ENCODE measurements at places on chromosomes 16 and 17. TPM values are rescaled to one million over a fixed set of nuclear protein-coding genes. Genes with fewer than 3 reads are reported as not detected.
A peak's percentile ranks its signal among the peaks of the same experiment; 100 is the strongest.

ASIC2 gene
- polyA plus RNA-seq = 9.3 TPM

DOK4 gene
- polyA plus RNA-seq = 113 TPM

TBC1D3 gene
- polyA plus RNA-seq = not detected

KRTAP9-8 gene
- not detected for polyA plus RNA-seq

CCL5 gene
- 8.3 TPM for polyA plus RNA-seq

CRYM gene
- 4.0 TPM for polyA plus RNA-seq

NLRC5 gene
- 11.1 TPM for polyA plus RNA-seq

RGS11 gene
- 6.6 TPM for polyA plus RNA-seq

TMEM94 gene
- polyA plus RNA-seq = 56.7 TPM

ATP2A1 gene
- 4.1 TPM for polyA plus RNA-seq

USP43 gene
- 4.7 TPM for polyA plus RNA-seq

DNA sequence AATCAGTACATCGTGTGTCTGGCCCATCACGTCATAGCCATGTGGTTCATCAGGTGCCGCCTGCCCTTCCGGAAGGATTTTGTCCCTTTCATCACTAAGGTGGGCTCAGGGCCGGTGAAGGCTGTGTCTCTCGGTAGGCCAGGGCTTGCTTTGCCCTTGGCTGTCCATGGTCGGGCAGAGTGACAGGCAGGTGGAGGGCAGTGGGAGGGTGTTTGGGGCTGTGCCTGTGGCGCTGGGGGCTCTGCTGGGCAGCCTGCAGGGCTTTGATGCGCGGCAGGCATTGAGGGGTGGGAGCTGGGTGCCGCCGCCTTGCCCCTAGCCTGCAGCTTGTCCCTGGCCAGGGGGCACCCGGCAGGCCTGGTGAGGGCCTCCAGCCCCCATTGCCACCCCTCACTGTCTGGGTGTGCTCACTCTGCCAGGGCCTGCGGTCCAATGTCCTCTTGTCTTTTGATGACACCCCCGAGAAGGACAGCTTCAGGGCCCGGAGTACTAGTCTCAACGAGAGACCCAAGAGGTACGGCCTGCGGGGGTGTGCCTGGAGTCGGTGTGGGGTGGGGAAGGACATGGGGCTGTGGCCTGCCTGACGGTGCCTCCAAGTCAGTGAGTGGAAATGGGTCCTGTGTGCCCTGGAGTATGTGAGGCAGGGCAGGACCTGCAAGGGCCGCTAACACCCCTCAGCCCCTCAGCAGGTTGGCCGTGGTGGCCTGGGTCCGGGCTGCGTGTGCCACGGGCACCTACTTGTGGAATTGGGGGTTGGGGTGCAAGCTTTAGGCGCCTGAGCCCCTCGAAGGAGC lies 28.5 kb downstream of the TSC2 start:
- DNase-seq = no peak

- DNase-seq = no peak
Observed at GRCh38 chr17:29032857-29033197, 10.1 kb upstream of the PIPOX start.

- DNase-seq = no peak
Observed at GRCh38 chr16:30745082-30745481, 3.1 kb upstream of the PHKG2 start.

GRCh38 chr16:84822990-84823389 lies 3.2 kb downstream of the CRISPLD2 start:
- no peak for DNase-seq

DNA sequence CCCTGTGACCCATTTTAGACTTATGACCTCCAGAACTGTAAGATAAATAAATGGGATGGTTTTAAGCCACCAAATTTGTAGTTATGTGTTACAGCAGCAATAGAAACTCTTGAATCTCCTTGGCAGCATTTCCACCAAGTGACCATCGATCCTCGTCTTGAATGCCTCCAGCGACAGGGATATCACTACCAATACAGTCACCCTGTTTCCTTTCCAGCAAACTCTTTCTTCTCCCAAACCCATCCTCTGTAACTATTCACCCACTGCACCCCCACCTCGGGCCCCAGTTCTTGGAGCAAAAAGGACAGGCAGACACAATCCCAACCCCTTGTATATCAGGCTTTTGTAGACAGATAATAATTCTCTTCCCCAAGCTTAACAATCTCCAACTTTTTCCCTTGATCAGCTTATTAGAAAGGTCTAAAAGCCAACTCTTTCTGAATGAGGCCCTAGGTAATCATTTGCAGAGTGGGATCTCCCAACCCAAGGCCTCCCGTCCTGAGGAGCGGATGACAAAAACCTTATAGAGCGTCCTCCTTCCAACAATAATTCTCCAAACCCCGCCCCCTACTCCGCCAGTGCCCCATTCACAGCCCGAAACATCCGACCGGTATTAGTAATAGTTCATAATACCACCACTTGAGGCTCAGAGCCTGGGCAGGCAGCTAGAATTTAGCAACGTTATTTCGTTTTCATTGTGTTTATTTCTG lies 14.7 kb upstream of the PLLP start:
- DNase-seq = peak; percentile 74

GRCh38 chr16:10820546-10820945 lies 2.0 kb upstream of the TVP23A start:
- DNase-seq = no peak

- DNase-seq = peak; percentile 78
Observed at GRCh38 chr16:68756239-68756915, 19.3 kb downstream of the CDH1 start.

DNA sequence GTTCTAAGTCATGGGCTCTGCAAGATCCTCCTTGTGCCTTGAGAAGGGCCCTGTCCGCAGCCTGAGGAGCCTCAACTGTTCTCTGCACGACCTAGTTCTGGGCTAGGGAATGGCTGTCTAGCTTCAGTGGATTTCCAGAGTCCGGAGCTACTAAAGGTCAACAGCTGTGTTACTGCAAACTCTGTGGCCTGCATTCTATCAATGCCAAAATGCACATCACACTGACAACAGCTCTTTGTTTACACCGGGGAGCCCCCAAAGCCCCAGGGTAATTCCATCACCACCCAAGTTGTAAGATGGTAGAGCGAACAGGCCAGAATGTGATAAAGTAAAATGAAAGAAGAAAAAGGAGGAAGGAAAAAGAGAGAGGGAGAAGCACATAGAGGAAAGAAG lies 610.2 kb downstream of the MAF start:
- DNase-seq = no peak

DNA sequence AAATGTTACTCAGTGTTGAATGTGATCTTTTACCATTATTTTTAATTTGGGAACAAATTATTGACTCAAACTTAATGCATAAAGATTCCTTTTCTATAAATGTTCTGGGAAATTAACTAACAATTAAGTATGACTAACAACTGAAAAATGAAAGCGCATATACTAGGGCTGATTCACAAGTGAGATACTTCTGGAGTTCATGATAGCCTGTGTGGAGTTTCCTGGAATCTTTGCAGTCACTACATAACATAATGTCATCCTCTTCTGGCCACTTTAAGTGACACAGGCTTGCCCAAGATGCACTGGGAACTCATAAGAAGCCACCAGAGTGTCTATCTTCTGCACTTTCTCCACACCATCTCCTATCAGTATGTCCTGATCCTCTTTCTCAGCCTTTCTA lies 450.3 kb upstream of the CDH11 start:
- DNase-seq = no peak

DNA sequence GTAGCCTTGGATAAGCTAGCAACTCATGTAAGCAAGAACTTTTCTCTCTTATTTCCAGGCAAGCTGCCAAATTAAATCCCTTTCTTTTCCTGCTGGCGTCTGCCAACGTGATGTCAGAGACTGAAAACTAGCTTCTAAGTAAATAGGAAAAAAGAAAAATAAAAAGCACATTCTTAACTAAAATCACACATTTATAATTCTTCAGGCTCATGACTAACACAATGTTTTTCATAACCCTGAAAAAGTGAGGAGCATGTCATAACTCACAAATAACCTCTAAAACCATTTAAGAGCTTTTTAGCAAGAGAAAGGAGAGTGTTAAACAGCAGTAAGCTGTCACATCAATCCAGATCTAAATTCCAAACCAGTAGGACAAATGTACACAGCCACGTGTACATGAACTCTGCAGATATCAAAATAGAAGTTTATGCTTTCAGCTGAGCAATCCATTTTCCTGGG lies 110.0 kb downstream of the N4BP1 start:
- peak; percentile 58 for DNase-seq

- no peak for DNase-seq
Observed at GRCh38 chr17:57578608-57579225, 166.4 kb downstream of the CCDC182 start.

DNA sequence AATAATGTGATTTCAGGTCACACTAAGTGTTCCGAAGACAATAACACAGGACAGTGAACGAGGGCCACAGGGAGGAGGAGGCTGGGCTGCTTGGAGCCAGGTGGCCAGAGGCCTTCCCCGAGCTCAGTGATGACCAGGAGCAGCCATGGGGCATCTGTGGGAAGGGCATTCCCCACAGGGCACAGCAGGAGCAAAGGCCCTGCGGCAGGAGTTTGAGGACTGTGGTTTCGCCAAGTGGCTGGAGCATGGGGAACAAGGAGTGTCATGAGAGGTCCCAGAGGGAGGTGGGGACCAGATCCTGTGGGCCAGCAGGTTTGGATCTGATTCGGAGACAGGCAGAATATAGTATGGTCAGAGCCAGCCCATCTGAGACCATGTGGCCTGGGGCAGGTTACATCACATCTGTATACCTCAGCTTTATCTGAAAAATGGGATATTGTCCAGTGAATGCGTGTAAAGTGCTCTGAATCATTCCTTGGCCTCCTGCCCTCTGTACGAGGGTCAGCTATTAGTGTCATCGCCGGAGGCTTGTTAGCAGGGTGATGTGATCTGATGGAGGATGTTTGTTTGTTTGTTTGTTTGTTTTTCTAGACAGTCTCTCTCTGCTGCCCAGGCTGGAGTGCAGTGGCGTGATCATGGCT lies 176.8 kb downstream of the KATNIP start:
- DNase-seq = no peak

DNA sequence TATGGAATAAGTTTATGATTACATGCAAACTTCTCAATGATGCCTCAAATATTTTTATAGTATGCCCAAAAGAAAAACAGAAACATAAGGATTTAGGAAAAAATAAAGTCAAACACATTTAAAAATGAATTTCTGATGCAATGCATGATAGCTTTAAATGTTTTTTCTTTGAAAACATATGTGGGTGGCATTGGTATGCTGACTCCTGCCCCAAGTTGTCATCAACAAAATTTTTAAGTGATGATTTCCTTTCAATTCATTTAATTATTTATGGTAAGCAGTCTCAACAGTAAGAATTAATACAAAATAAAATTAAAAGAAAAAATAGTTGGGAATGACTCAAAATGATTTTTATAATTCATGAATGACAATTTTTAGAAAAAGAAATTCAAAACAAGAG lies 104.9 kb downstream of the CEP112 start:
- DNase-seq = no peak

DNA sequence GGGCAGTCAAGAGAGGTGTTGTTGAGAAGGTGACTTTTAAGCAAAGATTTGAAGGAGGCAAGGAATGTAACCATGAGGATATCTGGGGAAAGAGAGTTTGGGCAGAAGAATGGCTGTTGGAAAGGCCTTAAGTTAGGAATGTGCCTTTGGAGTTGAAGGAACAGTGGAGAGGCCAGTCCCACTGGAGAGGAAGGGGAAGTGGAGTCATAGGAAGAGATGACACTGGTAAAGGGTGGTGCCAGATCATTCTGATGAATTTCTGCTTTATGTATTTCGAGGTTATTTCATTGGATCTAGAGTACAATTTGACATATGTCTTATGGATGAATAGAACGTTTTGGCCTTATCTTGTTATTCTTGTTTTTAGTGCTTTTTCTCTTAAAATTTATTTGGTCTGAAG lies 93.5 kb downstream of the WWP2 start:
- no peak for DNase-seq
